ENCODE measurements at places on chromosomes 1 and 21. TPM values are rescaled to one million over a fixed set of nuclear protein-coding genes. Genes with fewer than 3 reads are reported as not detected.

- H3K27ac ChIP-seq = no peak overlapping the region
- H3K27me3 ChIP-seq = 0 out of 2 replicates have a peak, but pooled peaks cover 1% of the 10 kb centered on the region
- no peak for DNase-seq
- no peak overlapping the region for H3K4me3 ChIP-seq
- no peaks in the 10 kb centered on the region for H3K4me1 ChIP-seq
Observed at GRCh38 chr1:152667648-152668047, 4.5 kb downstream of the LCE2D start.

DNA sequence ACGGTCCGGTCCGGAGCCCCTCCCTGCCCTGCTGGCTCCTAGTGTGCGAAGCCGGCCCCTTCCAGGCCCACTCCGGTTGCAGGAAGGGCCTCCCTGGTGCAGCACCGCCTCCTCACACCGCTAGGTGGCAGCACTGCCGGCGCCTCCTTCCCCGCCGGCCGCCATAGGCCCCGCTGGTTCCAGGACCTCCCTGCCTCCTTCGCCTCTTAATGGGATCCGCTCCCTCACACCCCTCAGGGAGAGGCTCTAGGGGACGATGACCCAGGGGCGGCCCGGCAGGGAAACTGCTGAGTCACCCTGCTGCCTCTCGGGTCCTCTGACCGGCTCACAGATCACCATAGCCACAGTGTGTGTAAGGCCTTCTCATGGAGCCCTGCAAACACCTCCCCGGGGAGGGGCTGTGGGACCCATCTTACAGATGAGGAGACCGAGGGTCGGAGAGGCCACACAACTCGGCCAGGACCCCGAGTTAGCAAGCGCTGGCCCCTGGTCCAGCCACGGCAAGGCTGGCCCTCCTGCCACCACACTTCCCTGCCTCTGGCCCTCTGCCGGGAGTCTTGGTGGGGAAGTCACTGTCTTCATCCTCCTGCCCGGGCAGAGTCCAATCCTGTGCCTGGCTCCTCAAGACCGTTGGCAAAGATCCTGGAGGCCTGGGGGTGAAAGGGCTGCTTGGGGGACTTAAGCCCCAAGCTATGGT lies 1.6 kb upstream of the AJAP1 start:
- no peak overlapping the region for H3K4me3 ChIP-seq
- H3K27me3 ChIP-seq = no peaks in the 10 kb centered on the region
- no peaks in the 10 kb centered on the region for H3K36me3 ChIP-seq
- no peak for DNase-seq
- no peaks in the 10 kb centered on the region for H3K4me1 ChIP-seq

DNA sequence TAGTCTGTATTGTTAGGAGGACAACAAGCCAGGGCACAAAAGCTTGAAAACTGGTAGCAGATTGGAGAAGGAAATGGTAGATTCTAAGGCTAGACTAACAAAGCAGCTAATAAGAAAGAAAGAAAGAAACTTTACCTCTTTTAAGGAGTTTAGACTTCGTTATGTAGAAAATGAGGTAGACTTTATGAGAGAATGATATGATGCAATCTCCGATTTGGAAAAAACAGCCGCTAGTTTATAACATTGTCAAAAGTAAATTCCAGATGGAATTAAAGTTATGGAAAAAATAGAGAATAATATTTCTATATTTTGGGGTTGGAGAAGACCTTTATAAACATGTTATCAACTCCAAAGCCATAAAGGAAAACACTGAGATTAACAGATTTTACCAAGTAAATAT lies 67.0 kb downstream of the CAMSAP2 start:
- H3K4me1 ChIP-seq = peaks cover 6% of the 10 kb centered on the region
- H3K36me3 ChIP-seq = no peaks in the 10 kb centered on the region
- no peak overlapping the region for H3K27ac ChIP-seq
- DNase-seq = no peak
- no peaks in the 10 kb centered on the region for H3K27me3 ChIP-seq
- no peak overlapping the region for H3K4me3 ChIP-seq

GRCh38 chr1:32273391-32274208 lies 18.3 kb upstream of the HDAC1 start:
- H3K4me3 ChIP-seq = no peak overlapping the region
- H3K36me3 ChIP-seq = no peaks in the 10 kb centered on the region
- peak overlapping the region; percentile 48 for H3K27ac ChIP-seq
- no peak for DNase-seq

DNA sequence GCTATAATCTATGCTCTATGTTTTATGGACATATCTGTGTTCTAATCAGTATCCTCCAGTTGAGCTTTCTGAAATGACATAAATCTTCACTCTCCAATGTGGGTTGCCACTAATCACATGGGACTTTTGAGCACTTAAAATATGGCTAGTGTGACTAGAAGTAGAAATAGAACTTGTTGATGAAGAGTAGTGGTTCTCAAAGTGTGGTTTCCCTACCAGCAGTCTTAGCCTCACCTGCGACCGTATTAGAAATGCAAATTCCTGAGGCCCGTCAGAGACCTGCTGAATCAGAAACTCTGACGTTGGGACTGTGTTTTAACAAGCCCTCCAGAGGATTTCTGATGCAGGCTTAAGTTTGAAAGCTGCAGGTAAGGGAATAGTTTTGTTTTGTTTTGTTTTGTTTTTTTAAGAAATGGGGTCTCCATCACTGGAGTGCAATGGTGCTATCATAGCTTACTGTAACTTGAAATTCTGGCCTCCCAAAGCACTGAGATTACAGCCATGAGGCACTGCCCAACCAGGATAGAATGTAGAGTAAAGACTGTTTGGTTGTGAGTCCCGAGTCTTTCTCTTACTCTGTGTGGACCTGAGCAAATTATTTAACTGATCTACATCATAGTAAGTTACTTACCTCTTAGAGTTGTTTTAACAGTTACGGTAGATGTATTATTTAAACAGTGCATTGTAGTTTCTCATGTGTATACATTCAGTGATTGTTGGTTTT lies 21.7 kb downstream of the GLRX2 start:
- H3K4me1 ChIP-seq = no peaks in the 10 kb centered on the region
- DNase-seq = no peak
- H3K27me3 ChIP-seq = no peaks in the 10 kb centered on the region
- H3K36me3 ChIP-seq = no peaks in the 10 kb centered on the region
- no peak overlapping the region for H3K27ac ChIP-seq

DNA sequence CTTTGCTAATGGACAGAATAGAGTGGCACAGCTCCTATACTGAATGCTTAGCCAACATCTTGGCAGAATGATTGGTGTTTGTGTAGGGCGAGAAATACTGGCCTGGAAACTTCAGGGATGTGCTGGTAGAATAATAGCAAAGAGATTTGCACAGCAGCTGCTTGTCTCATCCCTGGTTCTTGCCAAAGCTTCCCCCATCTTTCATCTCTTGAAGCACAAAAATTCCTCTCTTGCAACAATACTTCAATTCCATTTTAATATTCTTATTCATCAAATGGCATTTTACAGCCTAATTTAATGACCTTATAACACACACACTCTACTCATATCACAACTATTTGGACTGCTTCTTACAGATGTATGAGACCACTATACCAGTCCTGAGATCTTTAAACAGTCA lies 37.7 kb downstream of the LHX8 start:
- no peak overlapping the region for H3K4me3 ChIP-seq
- H3K27me3 ChIP-seq = no peaks in the 10 kb centered on the region
- no peaks in the 10 kb centered on the region for H3K36me3 ChIP-seq
- no peaks in the 10 kb centered on the region for H3K4me1 ChIP-seq
- no peak for DNase-seq

DNA sequence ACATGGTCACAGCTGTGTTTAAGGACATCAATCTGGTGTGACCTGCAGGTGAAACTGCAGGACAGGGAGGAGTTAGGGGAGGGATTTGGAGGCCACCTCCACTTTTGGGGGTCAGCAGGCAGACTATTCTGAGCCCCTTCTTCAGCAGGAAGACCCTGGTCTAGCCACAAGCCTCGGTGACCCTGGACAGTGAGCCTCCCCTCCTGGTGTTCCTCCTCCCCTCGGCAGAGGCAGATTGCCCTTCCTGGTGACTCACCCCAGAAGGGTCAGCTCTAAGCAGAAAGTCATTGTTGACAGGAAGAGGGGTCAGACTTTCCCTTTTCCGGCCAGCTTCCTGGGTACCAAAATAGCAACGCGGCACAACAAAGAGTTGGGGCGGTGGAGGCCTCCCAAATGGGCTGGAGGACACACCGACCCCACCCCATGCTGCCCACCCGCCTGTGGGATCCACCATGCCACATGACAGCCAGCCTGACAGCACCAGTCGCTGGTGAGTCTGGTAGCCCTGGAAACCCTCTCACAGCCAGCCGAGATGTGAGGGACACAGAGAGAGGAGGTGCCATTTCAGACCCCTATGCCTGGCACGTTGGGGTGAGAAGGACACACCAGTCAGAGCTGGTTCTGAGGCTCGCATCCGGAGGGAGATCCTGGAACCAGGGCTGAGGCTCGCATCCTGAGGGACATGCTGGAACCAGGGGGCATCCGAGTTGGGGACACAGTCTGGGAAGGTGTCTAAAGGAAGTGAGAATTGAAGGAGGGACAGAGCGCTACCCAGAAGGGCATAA lies 14.7 kb upstream of the CSF1 start:
- H3K4me3 ChIP-seq = no peak overlapping the region
- H3K36me3 ChIP-seq = no peaks in the 10 kb centered on the region
- H3K27me3 ChIP-seq = no peaks in the 10 kb centered on the region
- DNase-seq = no peak

- H3K4me1 ChIP-seq = no peaks in the 10 kb centered on the region
- no peak overlapping the region for H3K4me3 ChIP-seq
- no peaks in the 10 kb centered on the region for H3K36me3 ChIP-seq
- no peak for DNase-seq
Observed at GRCh38 chr1:237528545-237528944, 362.2 kb downstream of the ZP4 start.

- no peaks in the 10 kb centered on the region for H3K4me1 ChIP-seq
- H3K36me3 ChIP-seq = no peaks in the 10 kb centered on the region
- H3K27ac ChIP-seq = no peak overlapping the region
- DNase-seq = no peak
- H3K4me3 ChIP-seq = no peak overlapping the region
- H3K27me3 ChIP-seq = no peaks in the 10 kb centered on the region
Observed at GRCh38 chr1:215835951-215836350, 268.8 kb downstream of the KCTD3 start.

GRCh38 chr1:59815892-59816291 lies 1.1 kb downstream of the HOOK1 start:
- H3K4me1 ChIP-seq = peaks cover 6% of the 10 kb centered on the region
- H3K27me3 ChIP-seq = no peaks in the 10 kb centered on the region
- DNase-seq = no peak
- no peak overlapping the region for H3K27ac ChIP-seq

GRCh38 chr1:17412093-17412870 lies 27.2 kb downstream of the RCC2 start:
- H3K27ac ChIP-seq = no peak overlapping the region
- peaks cover 4% of the 10 kb centered on the region for H3K36me3 ChIP-seq
- no peak overlapping the region for H3K4me3 ChIP-seq
- DNase-seq = peak; percentile 45
- no peaks in the 10 kb centered on the region for H3K27me3 ChIP-seq
- H3K4me1 ChIP-seq = no peaks in the 10 kb centered on the region

DNA sequence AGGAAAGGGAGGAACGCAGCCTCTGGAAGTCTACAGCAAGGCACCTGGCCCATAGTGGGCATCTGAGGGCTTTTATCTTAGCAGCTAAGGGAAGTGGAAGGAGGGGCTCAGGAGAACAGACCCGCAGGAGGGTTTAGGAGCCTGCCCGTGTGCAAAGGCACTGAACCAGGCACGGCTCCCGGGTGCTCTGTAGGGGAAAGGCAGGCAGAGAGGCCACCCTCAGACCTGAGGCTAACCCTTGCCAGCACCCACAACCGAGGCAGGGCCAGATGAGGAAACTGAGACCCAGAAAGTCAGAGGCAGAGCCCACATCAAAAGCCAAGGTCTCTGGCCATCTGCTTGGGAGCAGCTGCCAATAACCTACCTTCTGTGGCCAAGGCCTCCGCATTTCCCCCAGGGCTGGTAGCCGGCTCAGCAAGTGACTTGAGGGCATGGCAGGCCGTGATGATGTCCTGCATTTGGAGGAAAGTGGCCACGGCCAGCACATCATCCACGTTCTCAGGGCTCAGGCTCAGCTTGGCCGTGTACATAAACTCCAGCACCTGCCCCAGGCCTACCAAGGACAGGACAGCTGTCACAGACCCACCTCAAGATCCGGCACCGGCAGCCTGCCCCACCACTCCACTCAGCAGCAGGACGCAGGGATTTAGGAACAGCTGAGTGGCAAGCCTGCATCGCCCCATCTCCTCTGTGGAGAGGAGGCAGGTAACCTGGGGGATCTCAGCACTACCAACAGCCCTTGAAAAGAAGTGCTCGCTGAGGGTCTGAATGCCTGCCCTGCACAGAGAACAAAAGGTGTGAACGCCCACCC lies 29.1 kb downstream of the ZBTB17 start:
- H3K27ac ChIP-seq = no peak overlapping the region
- no peak for DNase-seq
- no peak overlapping the region for H3K4me3 ChIP-seq
- peaks cover 10% of the 10 kb centered on the region for H3K4me1 ChIP-seq

FAM151A gene
- 21.4 TPM for total RNA-seq

NBPF10 gene
- total RNA-seq = 2.3 TPM

LCE1D gene
- not detected for total RNA-seq

PAPPA2 gene
- 0.02 TPM for total RNA-seq
